ENCODE measurements at places on chromosomes 1 and 21.

DNA sequence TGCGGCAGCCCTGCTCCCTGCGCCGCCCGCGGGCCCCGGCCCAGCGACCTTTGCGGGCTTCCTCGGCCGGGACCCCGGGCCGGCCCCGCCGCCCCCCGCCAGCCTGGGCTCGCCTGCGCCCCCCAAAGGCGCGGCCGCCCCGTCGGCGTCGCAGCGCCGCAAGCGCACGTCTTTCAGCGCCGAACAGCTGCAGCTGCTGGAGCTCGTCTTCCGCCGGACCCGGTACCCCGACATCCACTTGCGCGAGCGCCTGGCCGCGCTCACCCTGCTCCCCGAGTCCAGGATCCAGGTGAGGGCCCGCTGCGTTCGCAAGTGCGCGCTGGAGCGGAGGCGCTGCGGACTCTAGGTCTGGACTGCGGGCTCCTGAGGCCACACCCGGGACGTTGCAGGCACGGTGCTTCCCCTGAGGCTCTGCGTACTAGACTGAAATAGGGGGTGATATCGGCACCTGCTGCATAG lies 351 bp downstream of the MIXL1 start:
- DNase-seq, result no peak

DNA sequence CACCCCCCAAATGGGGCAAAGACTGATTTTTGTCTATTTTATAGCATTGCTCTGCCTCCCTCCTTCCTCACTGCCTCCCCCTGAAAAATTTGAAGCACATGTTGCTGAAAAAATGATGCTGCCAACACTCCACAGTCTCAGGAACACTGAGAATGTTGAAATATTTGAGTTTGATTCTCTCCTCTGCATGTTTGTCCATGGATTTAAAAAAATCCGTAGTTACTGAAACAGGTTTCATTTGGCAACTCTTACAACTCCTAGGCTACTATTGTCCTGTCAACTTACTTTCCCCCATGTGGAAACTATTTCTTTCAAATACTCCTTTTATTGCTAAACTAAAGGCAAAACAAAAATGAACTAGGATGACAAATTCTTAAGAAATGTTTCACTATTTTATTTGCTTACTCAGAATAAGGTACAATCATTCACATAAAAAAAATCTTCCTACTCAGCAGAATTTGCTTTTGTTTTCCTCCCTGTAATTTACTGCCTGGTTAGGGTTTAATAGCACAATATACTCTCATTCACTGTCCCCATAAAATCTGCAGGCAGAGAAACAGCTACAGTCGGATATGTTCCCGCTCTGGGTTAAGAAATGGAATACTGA lies 50.2 kb downstream of the C21orf91 start:
- no peak for DNase-seq

GRCh38 chr1:204872262-204872881 lies 1.7 kb downstream of the NFASC start:
- no peak for DNase-seq

DNA sequence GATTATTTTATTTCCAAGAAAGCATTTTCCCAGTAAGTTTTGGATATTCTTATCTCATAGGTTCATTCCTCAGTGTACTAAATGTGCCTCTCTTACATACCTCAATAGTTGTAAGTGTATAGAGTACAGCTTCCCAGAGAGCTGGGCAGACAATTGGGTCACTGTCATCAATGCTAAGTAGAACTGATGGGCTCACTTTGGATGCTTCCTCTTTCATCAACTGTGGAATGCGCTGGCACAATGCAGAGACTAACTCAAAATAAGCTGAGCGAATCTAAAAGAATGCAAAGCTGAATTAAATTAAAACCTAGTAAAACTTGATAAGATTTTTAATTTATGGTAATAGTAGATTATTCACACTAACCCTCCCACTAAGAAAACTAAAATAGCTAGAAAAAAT lies 21.5 kb downstream of the LTN1 start:
- DNase-seq, result no peak

DNA sequence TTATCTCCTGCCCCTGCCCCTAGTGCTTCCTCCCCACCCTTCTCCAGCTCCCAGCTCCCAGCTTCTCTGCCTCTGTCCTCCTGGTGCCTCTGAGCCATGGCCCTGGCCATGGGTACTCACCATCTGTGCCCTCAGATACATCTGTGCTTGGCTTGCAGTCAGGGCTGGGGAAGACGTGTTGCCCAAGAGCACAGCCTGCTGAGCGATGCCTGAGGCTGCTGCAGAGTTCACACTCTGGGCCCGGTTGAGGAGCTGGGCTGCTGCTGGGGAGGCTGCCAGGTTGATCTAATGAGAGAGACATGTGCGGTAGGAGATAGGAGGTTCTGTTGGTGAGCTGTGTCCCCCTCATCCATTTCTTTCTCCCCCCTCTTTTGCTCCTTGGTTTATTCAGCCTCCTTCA lies 49.4 kb upstream of the A3GALT2 start:
- DNase-seq, result no peak
